ENCODE measurements at places on chromosomes 5 and 9.
A peak's percentile ranks its signal among the peaks of the same experiment; 100 is the strongest.

DNA sequence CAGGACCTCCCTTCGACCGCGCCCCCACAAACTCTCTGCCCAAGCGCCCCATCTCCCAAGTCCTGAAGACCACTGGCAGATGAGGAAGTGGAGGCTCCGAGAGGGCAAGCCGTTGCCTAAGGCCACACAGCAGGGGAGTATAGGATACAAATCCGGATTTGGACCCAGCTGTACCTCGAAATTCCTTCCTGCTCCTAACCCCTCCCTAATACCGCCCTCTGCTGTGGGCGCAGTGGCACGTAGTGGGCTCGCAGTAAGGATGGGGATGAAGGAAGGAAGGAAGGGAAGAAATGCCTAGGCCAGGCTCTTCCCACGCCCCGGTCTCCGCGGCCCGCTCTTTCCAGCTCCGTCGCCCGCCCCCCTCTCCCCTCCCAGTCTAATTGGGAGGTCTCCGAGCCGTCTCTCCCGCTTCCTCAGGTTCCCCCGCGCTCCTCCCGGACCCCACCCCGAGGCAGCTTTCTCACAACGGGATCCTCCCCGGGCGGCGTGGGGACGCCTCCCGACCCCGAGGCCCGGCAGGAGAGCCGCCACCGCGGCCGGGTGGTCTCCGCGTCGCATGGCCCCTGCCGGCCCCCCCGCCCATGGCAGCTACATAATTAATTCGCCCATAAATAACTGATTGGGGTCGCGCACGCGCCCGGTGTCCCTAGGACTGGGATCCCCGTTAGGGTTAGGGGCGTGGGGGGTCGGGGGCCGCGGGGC, 138.9 kb downstream of the C9orf50 start:
- DNase-seq: no peak

- no peak for DNase-seq
Measured at GRCh38 chr5:2187687-2188086, 305.0 kb upstream of the IRX4 start.

GRCh38 chr5:196350-196749, 5.1 kb downstream of the LRRC14B start:
- DNase-seq: no peak

DNA sequence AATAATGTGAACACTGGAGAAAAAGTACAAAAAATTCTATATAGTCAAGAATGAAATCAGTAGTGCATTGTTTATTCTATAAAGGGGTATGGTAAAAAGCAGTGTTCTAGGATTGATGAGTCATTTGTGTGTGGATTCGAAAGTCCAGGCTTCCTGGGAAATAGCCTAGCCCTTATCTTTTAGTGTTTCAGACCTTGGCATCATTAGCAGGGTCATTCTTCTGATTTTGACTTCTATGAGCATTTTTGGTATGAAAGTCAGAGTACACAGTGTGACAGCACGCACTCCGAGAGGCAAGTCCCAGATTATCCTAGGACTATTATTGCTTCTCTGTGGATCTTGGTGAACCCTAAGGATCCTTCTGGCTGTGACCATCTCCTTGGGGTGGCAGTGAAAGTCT, 16.9 kb downstream of the PCSK5 start:
- no peak for DNase-seq

- no peak for DNase-seq
Measured at GRCh38 chr5:124719113-124719967, 27.1 kb downstream of the ZNF608 start.

GRCh38 chr5:50595199-50595598, 71.2 kb upstream of the PARP8 start:
- DNase-seq: no peak

DNA sequence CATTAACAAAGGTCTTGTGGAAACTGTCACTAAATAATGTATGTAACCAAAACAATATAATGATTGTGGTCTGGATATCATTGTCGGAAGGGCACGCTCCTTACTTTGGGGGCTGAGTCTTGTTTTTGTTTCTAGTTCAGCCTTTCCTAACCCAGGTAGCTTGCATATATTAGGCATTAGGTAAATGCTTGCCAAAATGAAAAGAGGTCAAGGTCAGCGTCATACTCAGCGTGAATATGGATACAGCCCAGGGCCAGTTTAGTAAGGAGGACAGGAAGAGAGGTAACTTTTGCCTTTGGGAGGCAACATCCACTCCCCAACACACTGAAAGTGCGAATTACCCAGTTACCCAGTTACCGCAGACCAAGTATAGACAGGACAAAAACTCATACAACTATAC, 171.4 kb downstream of the RAB3C start:
- DNase-seq: no peak

GRCh38 chr5:74499256-74500050, 141.1 kb downstream of the ENC1 start:
- no peak for DNase-seq

DNA sequence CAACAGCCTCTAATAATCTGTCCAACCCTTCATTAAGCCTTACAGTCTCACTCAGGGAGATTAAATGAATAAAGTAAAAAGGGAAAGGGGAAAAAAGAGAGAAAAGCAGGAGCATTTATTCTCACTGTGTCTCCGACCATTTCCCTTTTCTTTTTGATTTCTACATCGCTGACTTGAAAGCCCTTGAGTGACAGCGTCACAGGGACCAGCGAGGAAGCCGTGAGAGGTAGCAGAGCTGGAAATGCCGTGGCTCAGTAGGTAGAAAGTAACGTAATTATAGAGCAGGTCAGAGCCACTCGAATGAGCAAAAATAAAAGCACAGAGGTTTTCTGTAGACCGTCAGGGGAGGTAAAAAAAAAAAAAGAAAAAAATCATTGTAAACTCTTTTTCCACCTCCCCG, 52.4 kb downstream of the ASS1 start:
- DNase-seq: no peak

DNA sequence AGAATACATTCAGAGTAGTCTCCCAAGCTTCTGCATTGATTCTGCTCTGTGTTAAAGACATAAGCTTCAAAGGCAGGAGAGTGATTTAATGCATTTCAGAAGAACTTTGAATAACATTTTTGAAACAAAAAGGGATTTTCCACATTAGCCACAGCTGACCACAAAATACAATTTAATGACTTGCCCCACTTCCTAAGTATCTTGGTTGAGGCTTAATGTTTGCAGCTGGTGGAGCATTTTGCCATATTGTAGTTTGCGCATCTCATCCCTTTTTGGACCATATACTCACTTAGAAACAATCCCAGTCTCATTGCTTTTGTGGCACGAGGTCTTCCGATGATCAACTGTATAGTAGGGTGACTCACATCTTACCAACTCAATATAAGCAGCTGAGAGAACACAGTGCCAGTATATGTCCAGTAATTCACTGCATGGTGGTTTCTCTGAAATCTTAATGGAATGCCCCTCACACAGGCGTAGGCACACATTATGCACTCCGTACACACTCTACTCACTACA, 455.8 kb upstream of the PTGER4 start:
- peak; percentile 25 for DNase-seq

- DNase-seq: no peak
Measured at GRCh38 chr9:85927076-85927475, 13.9 kb upstream of the NAA35 start.

- DNase-seq: no peak
Measured at GRCh38 chr9:92947268-92948037, at the start of gene FGD3. TSS of gene FGD3 (plus strand) at chr9:92947523. CDS start at chr9:92976257, 28,734 bp downstream.

- DNase-seq: no peak
Measured at GRCh38 chr9:98520221-98520960, 188.3 kb downstream of the GABBR2 start.

GRCh38 chr5:59380350-59380951, 513.1 kb downstream of the PDE4D start:
- peak; percentile 77 for DNase-seq

DNA sequence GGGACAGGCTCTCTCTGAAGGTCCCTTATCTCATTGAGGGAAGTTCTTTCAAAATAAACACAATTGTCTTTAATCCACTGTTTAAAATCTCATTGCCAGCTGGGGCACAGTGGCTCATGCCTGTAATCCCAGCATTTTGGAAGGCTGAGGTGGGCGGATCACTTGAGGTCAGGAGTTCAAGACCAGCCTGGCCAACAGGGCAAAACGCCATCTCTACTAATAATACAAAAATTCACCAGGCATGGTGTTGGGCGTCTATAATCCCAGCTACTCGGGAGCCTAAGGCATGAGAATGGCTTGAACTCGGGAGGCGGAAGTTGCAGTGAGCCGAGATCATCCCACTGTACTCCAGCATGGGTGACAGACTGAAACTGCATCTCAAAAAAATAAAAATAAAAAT, 8.3 kb upstream of the NDFIP1 start:
- DNase-seq: no peak

GRCh38 chr5:98168871-98169270, 604.6 kb upstream of the RGMB start:
- no peak for DNase-seq

DNA sequence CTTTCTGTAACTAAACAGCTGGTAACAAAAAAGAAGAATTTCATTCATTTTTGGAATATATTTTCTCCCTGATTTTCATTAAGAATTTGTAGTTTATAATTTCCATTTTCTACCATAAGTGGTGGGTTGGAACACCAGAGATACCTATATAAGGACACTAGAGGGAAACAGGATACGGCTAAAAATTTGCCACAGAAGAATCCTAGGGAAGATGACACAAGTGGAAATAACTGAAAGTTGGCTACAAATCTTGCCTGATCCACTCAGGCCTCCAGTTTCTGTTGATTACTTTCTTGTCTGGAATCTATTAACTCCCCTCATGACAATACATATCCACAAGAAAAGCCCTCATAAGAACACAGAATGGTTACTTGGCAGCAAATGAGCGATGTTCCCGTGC, 46.8 kb downstream of the FREM1 start:
- no peak for DNase-seq

- no peak for DNase-seq
Measured at GRCh38 chr9:31519826-31520225, 864.6 kb upstream of the ACO1 start.

DNA sequence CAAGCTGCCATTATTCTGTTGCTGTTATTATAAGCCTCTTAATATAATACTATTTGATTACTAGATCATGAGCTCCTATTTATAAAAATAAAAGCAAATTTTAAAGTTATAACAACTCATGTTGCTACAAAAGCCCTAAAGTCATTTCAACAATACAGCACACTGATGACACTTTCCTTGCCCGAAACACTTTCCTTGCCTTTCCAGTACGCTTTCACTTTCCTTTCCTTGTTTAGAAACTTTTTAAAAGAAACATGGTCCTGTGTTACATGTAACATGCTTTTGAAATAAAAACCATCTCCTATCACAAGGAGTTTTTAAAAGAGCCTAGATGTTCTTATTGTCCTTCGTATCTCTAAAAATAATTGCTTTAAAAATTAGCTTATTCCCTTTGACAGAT, 688.4 kb downstream of the PTPRD start:
- DNase-seq: peak; percentile 57

GRCh38 chr5:131587541-131587940, 47.5 kb downstream of the RAPGEF6 start:
- DNase-seq: no peak

DNA sequence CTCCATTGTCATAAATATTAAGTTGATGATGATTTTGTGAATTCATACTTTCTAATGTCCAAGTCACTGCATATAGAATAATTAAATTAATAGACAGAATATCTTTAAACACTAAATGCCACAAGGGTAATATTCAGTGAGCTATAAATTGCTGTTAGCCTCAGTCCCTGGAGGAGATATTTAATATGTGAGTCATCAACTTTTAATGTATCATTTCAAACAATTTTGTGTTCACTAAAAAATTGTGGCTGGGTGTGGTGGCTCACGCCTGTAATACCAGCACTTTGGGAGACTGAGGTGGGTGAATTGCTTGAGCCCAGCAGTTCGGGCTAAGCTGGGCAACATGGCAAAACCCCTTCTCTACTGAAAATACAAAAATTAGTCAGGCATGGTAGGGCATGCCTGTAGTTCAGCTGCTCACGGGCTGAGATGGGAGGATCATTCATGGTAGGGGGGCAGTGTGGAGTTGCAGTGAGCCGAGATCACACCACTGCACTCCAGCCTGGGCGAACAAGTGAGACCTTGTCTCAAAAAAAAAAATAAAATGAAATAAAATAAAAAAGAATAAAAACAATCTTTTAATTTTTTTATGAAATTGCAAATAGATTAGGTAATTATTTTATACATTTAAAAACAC, 717.3 kb upstream of the CHD1 start:
- no peak for DNase-seq

- DNase-seq: no peak
Measured at GRCh38 chr9:100190339-100190738, 91.3 kb downstream of the INVS start.

DNA sequence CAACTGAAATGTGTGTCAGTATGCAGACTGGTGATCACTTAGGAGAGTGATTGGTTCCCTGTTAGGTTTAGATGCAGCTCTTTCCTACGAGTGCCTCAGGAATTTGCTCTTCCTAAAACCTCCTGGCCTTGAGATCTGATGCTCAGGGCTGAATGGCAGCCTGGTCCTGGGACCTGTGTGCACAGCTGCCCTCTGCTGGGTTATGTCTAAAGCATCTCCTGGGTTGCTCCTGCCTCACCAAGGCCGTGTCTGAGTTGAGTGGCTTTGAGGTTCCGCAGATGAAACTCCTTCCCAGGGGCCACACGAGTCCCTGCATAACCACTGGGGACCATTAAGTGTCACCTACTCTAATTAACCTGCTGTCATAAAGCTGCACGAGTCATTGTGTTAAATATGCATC, 59.5 kb downstream of the MVB12B start:
- DNase-seq: no peak

- DNase-seq: peak; percentile 45
Measured at GRCh38 chr9:111484572-111484894, 350 bp upstream of the ECPAS start.

DNA sequence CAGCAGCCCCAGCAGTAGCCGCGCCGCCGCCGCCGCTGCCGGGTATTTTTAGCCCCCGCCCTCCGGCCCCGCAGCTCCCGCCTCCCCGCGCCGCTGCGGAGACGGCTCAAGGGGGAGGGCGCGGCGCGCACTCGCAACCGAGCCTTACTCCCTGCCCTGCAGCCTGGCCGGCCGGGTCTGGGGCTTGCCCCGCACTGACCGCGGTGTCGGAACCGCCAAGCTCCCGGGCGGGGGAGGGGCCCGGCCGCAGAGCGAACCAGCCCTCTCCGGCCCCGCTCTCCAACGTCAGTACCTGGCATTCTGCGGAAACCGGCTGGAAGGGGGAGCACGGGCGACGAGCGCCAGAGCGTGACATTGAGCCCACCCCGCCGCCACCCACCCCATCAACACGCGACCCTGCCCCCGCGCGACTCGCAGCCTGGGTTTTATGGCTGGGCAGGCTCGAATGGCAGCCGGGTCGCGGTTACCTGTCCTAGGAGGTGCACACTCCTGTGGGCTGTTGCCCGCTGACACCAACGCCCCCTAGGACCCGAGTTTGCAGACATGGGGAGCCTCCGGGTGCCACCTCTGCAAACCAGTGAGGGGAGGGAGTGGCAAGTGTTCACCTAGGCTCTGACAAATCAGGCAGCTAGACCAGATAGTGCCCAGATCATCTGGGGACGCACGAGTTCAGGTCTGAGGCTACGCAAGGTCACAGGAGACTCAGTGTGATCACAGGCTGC, at the start of gene ACSL6:
TSS of gene ACSL6 (minus strand) at position 37 of the 722 bp plus-strand sequence. CDS start 105 bp downstream, outside the sequence.
- DNase-seq: no peak

Data from inflammatory macrophage treated with lipopolysaccharide for 1 hour (primary cell).